Fibroblast of skin of left biceps (primary cell): ENCODE measurements at places on chromosomes 1 and 21.
A peak's percentile ranks its signal among the peaks of the same experiment; 100 is the strongest.

GRCh38 chr1:85502625-85503083, 37.7 kb upstream of the DDAH1 start:
- no peak for DNase-seq

- no peak for DNase-seq
Observed at GRCh38 chr1:94592571-94592920, 51.0 kb upstream of the F3 start.

- no peak for DNase-seq
Observed at GRCh38 chr1:165927169-165927568, 99.8 kb downstream of the UCK2 start.

GRCh38 chr21:44706706-44707581, 4.4 kb downstream of the TSPEAR start:
- no peak for DNase-seq

GRCh38 chr1:242522304-242522945, 2.1 kb downstream of the PLD5 start:
- DNase-seq, result no peak

GRCh38 chr1:66384258-66384921, 149.6 kb upstream of the SGIP1 start:
- no peak for DNase-seq

GRCh38 chr1:166133857-166134256, 32.9 kb downstream of the FAM78B start:
- DNase-seq, result no peak

DNA sequence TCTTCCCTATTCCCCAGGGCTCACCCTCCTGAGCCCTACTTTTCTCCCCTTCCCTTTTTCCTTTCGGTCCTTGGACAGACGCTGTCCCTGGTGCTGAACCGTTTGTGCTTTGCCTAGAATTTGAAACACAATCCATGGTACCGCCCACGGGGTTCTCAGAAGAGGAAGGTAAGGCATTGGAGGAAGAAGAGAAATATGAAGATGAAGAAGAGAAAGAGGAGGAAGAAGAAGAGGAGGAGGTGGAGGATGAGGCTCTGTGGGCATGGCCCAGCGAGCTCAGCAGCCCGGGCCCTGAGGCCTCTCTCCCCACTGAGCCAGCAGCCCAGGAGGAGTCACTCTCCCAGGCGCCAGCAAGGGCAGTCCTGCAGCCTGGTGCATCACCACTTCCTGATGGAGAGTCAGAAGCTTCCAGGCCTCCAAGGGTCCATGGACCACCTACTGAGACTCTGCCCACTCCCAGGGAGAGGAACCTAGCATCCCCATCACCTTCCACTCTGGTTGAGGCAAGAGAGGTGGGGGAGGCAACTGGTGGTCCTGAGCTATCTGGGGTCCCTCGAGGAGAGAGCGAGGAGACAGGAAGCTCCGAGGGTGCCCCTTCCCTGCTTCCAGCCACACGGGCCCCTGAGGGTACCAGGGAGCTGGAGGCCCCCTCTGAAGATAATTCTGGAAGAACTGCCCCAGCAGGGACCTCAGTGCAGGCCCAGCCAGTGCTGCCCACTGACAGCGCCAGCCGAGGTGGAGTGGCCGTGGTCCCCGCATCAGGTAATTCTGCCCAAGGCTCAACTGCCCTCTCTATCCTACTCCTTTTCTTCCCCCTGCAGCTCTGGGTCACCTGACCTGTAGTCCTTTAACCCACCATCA, 10.4 kb downstream of the BCAN start:
- DNase-seq, result no peak

GRCh38 chr1:160427625-160428024, 27.3 kb downstream of the VANGL2 start:
- no peak for DNase-seq

GRCh38 chr1:168245042-168245441, 19.2 kb downstream of the SFT2D2 start:
- no peak for DNase-seq

GRCh38 chr1:15386164-15386749, 23.4 kb upstream of the EFHD2 start:
- DNase-seq, result no peak

DNA sequence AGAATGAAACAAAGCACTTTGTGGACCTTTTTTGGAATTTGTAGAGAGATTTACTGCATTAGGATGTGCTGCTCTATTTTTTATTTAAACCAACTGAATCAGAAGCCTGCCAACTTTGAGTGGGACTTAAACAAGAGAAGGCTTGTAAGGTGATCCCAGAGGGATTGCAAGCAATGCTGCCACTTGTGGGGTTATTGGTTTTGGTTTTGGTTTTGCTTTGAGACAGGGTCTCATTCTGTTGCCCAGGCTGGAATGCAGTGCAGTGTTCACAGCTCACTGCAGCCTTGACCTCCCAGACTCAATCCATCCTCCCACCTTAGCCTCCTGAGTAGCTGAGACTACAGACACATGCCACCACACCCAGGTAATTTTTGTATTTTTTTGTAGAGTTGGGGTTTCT, 32.2 kb upstream of the GNG5 start:
- no peak for DNase-seq

DNA sequence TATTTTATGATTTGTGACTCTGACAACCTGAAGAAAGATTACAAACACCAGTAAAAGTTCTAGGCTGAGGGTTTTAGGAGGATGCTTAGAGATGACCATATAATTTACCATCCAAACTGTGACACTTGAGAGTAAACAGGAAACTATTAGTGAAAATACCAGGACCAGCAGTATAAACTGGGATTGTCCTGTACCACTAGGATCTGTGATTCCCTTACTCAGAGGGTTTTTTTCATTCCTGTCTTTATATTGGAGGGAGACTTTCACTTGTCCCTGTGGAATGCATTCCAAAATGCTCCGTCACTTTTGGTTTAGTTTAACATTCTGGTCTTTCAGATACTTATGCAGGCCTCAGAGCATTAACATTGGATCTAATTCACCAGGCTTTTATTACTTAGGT, 482.9 kb downstream of the PTBP2 start:
- peak; percentile 8 for DNase-seq

GRCh38 chr1:44819608-44820327, 11.4 kb downstream of the BTBD19 start:
- peak; percentile 89 for DNase-seq

GRCh38 chr1:167714098-167714438, 7.7 kb upstream of the MPZL1 start:
- DNase-seq, result peak; percentile 63

GRCh38 chr1:3886106-3886670, 13.9 kb downstream of the C1orf174 start:
- DNase-seq, result no peak

DNA sequence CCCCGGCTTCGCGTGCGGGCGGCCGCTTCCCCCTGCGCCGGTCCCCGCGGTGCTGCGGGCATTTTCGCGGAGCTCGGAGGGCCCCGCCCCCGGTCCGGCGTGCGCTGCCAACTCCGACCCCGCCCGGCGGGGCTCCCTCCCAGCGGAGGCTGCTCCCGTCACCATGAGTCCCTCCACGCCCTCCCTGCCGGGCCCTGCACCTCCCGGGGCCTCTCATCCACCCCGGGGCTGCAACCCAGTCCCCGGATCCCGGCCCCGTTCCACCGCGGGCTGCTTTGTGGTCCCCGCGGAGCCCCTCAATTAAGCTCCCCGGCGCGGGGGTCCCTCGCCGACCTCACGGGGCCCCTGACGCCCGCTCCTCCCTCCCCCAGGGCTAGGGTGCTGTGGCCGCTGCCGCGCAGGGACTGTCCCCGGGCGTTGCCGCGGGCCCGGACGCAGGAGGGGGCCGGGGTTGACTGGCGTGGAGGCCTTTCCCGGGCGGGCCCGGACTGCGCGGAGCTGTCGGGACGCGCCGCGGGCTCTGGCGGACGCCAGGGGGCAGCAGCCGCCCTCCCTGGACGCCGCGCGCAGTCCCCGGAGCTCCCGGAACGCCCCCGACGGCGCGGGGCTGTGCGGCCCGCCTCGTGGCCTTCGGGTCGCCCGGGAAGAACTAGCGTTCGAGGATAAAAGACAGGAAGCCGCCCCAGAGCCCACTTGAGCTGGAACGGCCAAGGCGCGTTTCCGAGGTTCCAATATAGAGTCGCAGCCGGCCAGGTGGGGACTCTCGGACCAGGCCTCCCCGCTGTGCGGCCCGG, 159.2 kb downstream of the RUNX1 start:
- peak; percentile 61 for DNase-seq

GRCh38 chr1:211648980-211649934, 26.2 kb downstream of the NEK2 start:
- no peak for DNase-seq

- no peak for DNase-seq
Observed at GRCh38 chr1:95169548-95169947, 52.4 kb downstream of the TLCD4 start.

- DNase-seq, result no peak
Observed at GRCh38 chr1:29284286-29284960, 48.1 kb downstream of the PTPRU start.

DNA sequence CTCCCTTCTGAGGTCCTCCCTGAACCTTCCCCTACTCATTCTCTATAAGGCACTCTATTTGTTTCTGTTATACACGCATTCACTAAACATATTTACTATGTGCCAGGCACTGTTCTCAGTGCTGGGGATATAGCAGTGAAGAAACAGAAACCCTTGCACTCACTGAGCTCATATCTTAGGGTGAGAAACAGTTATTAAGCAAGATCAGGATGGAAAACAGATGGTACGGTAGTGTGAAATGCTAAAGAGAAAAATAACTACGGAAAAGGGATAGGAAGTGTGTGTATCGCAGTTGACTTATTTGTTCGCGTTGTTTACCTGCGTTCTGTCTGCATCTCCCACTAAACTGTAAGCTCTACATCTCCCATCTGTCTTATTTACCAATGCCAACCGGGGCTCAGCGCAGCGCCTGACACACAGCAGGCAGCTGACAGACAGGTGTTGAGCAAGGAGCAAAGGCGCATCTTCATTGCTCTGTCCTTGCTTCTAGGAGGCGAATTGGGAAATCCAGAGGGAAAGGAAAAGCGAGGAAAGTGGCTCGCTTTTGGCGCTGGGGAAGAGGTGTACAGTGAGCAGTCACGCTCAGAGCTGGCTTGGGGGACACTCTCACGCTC, 572 bp downstream of the CYB5RL start:
- DNase-seq, result no peak

- no peak for DNase-seq
Observed at GRCh38 chr1:16176653-16177052, 20.8 kb upstream of the EPHA2 start.

- no peak for DNase-seq
Observed at GRCh38 chr1:111802110-111802509, 46.4 kb downstream of the DDX20 start.

- DNase-seq, result no peak
Observed at GRCh38 chr1:151026460-151026859, 9.9 kb upstream of the BNIPL start.

- no peak for DNase-seq
Observed at GRCh38 chr1:109272831-109273547, 10.0 kb downstream of the PSRC1 start.

DNA sequence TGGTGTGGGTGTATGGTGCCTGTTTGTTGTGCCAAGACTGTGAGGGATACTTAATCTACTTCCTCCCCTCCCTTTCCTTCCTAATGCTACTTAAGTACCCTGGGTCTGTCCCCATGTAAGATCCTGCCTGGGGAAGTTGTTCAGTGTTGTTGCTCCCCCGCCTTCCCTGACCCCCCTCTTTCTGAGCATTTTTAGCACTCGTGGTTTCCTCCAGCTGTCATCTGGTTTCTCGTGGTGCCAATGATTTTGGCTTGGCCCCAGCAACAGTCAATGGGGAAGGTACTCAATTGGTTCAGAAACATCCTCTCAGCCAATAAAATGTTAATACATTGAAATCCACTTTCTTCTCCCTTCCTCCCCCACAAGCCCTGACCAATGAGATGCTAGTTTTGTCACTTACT, 8.0 kb upstream of the B4GALT3 start:
- DNase-seq, result no peak

DNA sequence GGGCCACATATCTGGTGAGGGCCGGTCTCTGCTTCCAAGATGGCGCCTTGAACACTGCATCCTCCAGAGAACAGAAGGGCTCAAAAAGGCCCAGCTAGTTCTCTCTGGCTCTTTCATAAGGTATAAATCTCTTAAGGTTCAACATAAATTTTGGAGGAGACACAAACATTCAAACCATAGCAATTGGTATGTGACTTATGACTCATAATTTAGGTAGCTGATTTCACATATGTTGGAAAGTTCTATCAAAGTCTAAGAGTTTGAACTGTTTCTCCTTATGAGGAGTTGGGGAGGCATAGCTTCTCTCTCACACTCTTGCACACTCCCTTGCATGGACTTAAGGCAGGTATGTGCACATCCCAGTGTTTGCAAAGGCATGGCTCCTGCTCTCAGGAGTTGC, 5.1 kb upstream of the FYB2 start:
- peak; percentile 49 for DNase-seq
